Fibroblast of skin of right biceps (primary cell): ENCODE measurements at places on chromosomes 7 and 10.

GRCh38 chr10:48523820-48524758 lies 80.8 kb downstream of the ARHGAP22 start:
- peak; percentile 36 for DNase-seq

DNA sequence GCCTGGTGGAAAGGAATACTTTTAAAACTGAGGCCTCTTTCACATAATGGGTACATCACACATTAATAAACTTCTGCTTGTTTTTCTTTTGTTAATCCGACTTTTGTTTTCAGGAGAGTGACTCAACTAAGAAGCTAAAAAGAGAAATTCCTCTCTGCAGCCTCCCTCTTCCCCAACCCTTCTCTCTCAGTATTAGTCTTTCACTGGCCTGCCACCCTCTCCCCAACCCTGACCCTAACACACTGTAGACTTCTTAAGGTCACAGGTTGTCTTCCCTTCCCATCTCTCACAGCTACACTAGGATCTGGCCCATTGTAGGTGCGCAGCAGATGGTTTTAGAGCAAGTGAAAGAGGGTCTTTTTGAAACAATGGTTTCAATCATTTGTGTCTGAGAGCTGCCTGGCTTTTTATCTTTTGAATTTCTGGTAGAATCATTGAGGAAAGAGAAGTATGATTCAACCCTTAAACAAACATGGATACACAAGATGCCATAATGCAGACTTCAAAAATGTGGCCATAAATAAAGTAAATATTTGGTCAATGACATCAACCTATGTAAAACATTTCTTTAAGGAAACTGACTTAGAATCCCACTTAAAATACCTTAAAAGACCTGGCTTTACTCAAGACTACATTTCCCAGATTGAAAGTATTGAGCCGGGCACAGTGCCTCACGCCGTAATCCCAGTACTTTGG lies 17.9 kb upstream of the FFAR4 start:
- peak; percentile 40 for DNase-seq

- no peak for DNase-seq
Measured at GRCh38 chr7:22066522-22066921, 120.8 kb upstream of the CDCA7L start.

- DNase-seq = peak; percentile 69
Measured at GRCh38 chr10:50396491-50397311, 145.4 kb upstream of the ASAH2 start.

GRCh38 chr7:47785923-47786556 lies 162.2 kb downstream of the PKD1L1 start:
- no peak for DNase-seq

GRCh38 chr10:16987206-16987621 lies 142.4 kb downstream of the CUBN start:
- peak; percentile 91 for DNase-seq

DNA sequence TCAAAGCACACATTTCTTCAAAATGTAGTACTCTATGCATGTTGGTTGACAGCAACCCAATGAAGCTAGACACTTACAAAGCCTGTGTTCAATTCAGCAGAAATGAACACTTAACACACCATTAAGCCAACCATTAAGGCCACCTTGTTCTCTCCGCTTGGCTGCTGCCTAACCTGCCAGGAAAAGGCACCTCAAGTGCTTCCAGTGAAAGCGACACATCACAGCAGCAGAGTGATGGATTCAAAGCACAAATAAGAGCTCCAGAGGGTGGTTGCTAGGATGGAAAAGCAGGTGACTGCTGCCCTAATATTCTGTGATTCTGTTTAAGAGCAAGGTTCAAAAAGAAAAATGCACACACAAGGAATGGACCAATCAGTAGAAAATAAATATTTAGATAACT lies 81.5 kb upstream of the GNAI1 start:
- no peak for DNase-seq

DNA sequence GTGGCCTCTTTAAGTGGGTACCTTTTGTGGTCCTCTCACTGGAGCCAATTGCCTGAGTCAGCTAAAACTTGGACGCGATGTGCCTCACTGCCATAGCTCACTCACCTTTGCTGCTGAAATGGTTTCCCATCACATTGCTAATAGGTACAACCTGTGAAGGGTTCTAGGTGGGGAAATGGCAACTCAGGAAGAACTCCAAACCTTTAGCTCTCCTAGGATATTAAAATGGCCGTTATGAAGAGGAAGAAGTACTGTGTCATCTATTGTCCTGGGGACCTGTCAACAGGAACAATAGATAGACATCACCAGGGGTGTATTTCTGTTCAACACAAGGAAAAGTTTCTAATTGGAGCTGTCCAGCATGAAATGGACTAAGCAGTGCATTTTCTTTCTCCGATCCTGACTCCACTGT lies 1.2 kb upstream of the ZNF655 start:
- no peak for DNase-seq

DNA sequence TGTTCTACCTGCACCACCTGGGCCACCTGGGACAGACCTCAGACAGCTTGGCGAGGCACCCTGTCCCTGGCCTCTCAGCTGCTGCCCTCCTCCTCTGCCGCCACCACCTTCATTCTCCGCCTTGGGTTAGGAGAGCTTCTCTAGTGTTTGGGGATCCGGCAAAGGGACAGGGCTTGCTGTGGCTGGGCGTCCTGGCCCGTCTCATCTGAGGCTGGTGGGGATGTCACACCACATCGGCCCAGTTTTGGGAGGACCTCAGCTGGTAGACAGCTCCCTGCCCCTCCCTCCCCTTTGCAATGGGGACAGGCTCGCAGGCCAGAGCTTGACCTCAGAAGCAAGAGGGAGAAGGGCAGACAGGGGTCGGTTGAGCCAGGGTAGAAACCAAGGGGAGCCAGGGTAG lies 26.4 kb downstream of the SPOCK2 start:
- no peak for DNase-seq

GRCh38 chr7:70607759-70608158 lies 524.2 kb upstream of the GALNT17 start:
- DNase-seq = peak; percentile 31

DNA sequence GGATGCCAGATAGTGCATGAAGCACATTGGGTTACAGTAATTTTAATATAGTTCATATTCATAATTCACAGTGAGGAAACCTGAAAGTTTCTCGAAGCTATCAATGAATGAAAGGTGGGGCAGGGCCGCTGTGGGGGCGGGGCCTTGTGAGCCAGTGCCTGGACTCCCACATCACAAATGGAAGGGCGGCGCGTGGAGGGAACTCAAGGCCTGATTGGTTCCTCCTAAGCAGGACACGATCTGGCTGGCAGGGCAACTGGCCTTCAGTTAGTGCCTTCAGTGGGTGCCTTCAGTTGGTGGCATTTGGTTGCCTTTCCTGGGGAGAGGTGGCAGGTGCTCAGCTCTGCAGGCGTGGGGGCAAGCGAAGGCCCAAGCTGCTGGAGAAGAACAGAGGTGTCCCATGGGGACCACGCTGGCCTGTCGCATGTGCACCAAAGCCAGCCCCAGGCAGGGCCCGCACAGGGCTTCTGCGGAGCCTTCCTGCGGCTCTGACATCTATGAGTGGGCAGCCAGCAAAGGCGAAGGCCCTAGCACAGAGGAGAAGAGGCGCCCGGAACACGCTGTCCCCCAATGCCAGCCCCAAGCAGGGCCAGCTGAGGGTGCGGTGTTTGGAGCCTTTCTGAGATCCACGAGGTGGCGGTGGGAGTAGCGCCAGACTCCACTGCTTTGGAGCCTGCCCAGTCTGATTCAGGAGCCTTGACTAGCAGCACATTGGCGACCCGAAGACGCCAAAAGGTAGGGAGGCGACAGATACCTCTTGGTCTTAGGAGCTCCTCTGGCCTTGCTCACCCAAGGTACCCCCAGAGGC lies 118.0 kb upstream of the PDSS1 start:
- DNase-seq = no peak

DNA sequence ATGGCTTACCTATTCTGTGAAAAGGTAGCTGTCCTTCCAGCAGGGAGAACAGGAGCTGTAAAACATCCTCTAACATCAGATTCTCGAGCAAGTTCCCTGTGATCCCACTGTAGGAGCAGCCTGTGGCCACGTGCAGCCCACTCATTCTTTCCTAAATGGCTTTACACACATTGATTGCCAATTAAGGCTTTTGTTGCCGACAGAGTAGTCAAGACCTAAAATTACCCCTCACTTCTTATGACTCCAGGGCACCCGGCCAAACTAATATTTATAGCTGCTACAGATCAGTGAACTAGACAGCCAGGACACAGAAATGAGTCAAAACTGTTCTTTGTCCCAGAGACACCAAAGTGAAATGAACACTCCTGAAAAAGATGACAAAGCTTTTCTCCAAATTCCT lies 832.1 kb downstream of the SORCS3 start:
- no peak for DNase-seq

GRCh38 chr7:81138870-81139269 lies 220.0 kb upstream of the SEMA3C start:
- peak; percentile 20 for DNase-seq

GRCh38 chr10:121653608-121654007 lies 55.4 kb upstream of the FGFR2 start:
- no peak for DNase-seq

DNA sequence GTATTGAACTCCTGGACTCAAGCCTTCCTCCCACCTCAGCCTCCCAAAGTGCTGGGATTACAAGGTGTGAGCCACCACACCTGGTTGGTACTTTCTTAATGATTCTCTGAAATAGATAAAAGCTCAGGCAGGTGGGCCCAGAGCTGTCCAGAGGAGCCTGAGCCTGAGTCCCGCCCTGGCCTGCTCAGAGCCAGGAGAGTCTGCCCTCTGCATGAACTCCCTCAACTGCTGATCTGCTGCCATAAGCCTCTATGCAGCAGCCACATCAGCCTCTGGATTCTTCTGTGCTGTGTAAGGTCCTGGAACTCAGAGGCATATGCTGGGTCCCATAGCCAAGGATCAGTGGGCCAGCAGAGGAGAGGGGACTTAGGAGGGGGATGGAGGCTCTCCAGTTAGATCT lies 23.1 kb upstream of the DDIT4 start:
- peak; percentile 77 for DNase-seq

- DNase-seq = no peak
Measured at GRCh38 chr7:130479716-130480400, 12.0 kb upstream of the MEST start.

GRCh38 chr10:38032886-38033285 lies 22.4 kb downstream of the ZNF33A start:
- DNase-seq = no peak

DNA sequence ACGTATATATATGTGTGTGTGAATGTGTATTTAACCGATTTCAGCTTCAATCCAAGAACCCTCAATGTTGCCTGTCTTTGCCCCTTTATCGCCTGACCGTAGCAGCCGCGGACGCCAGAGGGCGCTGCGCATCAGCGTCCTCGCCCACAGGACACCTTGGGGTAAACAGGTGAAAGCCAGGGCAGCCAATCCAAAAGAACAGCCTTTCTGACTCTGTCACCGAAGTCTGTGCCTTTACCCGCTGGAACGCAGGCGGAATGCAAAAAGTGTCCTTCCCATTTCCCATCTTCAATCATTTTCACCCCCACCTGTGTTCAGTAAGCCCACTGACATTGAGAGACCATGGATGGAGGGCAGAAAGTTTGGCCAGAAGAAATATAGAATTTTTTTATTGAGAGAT lies 3.6 kb downstream of the NXPH1 start:
- no peak for DNase-seq

DNA sequence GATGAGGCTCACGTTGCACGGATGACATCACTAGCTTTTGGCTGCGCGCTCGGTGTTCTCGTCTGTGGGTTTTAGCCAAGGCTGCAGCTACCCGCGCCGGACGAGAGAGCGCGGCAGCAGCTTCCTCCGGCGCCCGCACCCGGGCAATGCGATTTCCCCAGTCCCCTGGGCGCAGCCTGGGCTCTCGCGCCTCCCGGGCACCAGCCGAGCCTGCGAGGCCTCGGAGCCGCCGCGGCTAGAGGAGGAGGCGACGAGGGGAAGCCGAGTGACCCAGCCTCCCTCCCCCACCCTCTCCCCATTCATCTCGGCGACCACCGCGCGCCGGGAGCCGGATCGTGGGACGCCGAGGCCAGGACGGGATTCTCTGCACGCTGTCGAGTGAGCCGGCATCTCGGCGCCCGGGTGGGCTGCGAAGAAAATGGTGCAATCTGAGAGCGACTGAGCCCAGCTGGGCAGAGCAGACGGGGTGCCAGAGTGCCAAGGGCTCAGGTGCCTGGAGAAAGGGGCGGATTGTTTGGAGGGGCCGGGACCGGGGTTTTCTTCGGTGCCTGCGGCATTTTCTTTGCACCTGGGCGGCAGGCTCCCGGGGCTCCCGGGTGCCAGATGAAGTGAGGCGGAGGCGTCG lies 1.2 kb upstream of the TMEM178B start:
- peak; percentile 50 for DNase-seq

DNA sequence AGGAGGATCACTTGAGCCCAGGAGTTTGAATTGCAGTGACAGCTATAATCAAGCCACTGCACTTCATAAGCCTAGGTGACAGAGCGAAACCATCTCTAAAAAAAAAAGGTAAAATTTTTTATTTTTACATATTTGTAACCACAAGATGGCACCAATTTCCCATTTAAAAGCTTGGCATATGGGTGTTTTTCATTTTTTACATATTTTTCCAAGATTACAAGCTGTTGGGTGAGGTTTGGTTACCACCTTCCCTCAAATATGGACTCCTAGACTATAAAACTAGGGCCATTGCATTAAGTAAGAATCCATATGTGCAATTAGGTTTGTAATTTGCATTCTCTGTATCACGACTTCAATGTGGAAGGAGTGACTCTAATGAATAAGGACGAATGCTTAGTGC lies 129.3 kb upstream of the ACBD5 start:
- no peak for DNase-seq

DNA sequence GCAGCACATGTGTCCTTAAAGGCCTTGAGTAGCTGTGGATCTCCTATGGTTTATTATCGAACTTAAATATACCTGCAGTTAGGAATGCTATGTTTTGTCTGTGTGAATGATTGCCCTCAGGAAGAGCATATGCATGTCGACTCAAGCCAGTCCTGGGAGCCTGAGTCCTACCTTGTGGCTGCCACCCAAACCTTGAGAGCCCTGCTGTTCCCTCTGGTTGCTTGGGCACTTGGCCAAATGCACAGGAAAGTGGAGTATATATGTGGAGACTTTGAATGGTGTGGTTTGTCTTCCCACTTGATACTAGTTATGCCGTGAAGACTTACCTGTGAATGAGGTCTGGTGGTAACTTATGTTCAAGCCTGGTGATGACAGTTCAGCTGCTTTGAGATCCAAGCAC lies 409.8 kb downstream of the LRMDA start:
- DNase-seq = no peak

DNA sequence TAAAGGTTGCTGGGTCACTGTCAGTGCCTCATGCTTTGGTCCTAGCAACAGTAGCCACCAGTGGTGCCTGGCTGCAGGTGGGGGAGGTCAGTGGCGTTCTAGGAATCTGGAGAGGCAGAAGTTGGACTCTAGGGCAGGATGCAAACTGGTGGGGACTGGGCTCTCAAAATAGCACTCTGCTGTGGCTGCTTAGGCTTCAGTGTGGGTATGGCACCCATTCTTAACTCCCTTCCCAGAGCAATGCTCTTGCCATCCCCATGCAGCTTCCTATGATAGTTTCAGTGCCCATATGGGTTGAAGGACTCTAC lies 330.8 kb downstream of the PCDH15 start:
- no peak for DNase-seq

DNA sequence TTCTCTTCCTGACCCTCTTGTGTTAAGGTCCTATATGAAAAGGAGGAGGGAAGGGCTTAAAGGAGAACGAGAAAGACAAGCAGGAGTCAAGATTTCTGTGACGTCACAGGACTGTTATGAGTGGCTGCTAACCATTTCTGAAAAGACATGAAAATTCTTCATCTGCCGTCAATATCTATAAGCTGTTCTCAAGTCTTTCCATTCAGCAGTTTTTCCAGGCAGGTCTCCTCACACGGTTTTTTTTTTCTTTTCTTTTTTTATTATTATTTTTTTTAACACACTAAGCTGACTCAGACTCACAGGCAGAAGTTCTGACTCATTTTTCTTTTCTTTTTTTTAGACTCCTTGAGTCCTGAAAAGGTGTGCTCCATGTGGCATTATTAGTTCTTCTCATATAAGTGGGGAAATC lies 72.0 kb downstream of the DGKI start:
- DNase-seq = peak; percentile 51
